ENCODE measurements at places on chromosomes 3 and 15.

GRCh38 chr15:69926006-69926405 is 171.7 kb downstream of the TLE3 start:
- no peak for DNase-seq

GRCh38 chr15:67135494-67135893 is 70.1 kb downstream of the SMAD3 start:
- DNase-seq: no peak

DNA sequence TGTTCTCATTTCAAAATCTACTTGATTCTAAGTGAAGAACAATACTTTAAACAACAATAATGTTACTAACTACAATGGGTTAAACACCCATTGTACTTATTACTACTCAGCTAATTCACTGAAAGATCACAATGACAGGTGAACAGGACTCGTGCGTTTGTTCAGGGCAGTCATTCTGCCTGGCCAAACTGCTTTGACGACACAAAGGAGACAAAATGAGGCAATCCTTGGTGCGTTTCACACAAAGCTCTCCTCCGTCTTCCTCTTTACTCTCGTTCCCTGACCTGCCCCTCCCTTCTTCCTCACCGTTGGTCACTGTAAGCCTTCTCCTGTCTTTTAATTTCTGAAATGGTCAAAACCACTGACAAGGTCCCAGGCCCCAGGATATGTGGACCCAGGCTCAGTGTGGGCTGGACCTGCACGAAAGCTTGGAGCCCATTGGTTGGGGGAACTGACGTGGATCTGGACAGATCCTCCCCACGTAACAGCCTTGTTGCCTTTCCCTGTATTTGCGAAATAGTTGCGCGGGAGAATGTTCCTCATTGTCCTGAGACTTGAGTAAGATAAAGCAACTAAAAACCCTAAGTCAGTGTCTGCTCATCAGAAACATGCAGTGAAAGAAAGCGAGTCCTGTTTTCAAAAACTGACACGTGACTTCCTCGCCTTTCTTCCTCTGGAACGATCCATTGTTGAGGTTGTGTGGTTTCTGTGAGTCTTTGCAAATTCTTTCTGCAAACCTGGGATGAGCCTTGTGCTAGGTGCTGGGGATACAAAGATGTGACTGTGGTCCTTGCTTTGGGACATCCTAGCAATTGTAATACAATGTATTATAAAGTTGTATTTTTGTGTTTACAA is 147.1 kb upstream of the RGMA start:
- DNase-seq: no peak

GRCh38 chr15:58952751-58953150 is 19.3 kb upstream of the SLTM start:
- no peak for DNase-seq

- DNase-seq: no peak
These were observed 28.5 kb downstream of the SCG5 start for GRCh38 chr15:32669896-32670611.

- DNase-seq: no peak
These were observed 5.3 kb downstream of the PDIA5 start for GRCh38 chr3:123072152-123072551.

GRCh38 chr3:127816783-127817405 is 5.4 kb downstream of the MGLL start:
- no peak for DNase-seq

GRCh38 chr3:194306771-194307640 is 44.1 kb downstream of the CPN2 start:
- peak; percentile 18 for DNase-seq

DNA sequence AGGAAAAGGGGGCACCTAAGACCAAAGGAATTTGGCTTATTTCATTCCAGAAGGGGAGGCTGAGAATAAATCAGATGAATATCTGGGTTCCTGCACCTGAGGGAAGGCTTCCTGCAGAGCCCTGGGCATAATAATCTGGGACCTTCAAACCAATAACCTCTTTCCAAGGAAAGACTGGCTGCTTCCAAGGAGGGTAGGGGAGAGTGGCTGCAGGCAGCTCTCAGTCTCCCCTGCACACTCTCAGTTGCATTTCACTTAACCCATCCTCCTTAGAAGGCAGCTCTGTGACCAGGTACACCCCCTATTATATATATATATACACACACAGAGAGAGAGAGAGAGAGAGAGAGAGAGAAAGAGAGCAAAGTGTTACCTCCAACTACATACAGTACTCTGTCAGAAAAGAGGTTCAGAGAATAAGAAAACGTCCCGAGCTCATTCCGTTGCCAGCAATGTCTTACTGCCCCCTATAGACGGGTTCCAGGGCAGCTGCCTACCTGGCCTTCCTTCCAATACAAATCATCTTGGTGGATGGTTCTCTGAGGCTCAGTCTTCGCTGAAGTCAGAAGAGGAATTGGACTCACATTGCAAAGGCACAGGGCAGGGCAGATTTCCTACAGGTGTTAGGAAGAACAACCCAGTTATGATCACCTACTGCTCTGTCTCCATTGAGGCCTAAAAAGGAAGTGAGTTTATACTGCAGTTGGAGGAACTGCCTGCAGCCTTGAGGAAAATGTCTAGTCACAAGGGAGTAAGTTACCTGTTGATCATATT is 26.1 kb downstream of the CAPN3 start:
- peak; percentile 62 for DNase-seq

GRCh38 chr3:129286081-129286480 is 7.4 kb downstream of the HMCES start:
- DNase-seq: no peak

Measured in endothelial cell (in vitro differentiated cells).